Activated CD4-positive, alpha-beta T cell treated with anti-CD3 and anti-CD28 coated beads, Interleukin-2, amount 50 U/mL, for 4 hours (primary cell): ENCODE measurements at places on chromosomes 2 and 18.

DNA sequence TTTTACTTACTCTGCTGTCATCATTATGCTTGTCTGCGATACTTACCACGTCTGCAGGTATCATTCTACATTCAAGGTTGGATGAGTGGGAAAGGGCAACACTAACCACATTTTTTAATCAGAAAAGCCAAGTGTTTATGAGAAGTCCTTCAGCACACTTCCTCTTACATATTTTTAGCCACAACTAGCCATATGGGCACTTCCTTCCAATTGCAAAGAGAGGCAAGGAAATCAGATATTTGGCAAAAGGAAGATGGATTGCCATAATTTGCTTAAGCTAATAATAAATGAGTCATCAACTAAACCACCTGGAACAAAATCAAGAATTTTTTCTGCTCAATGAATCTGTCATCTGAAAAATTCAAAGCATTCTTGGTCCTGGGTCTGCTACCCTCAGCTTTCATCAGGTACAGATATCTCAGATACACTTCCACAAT is 16.7 kb upstream of the MRO start:
- DNase-seq = no peak

- no peak for DNase-seq
Observed at GRCh38 chr18:39057423-39058064, 1491.9 kb upstream of the CELF4 start.

DNA sequence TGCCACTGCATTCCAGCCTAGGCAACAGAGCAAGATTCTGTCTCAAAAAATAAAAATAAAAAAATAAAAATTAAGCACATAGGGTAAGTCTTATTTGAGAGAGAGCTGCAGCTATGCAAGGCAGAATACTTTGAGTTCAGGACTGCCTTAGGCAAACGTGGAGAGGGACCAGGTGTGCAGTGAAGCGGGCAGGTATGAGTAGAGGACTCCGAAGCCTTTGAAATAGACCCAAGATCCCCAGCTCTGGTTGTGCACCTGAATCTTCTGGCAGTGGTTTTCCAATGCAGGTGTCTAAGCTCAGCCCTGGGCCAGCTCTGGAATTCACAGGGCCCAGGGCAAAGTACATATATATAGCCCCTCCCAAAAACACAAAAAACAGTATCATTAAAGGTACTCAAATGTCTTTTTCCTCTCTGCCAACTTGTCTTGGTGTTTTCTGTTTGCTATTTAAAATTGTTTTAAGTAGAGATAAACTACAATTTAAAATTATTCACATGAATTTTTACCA is 21.2 kb downstream of the TGIF1 start:
- no peak for DNase-seq

GRCh38 chr2:68787356-68787755 is 52.7 kb downstream of the ARHGAP25 start:
- no peak for DNase-seq

GRCh38 chr2:223762853-223763252 is 74.5 kb downstream of the AP1S3 start:
- no peak for DNase-seq

DNA sequence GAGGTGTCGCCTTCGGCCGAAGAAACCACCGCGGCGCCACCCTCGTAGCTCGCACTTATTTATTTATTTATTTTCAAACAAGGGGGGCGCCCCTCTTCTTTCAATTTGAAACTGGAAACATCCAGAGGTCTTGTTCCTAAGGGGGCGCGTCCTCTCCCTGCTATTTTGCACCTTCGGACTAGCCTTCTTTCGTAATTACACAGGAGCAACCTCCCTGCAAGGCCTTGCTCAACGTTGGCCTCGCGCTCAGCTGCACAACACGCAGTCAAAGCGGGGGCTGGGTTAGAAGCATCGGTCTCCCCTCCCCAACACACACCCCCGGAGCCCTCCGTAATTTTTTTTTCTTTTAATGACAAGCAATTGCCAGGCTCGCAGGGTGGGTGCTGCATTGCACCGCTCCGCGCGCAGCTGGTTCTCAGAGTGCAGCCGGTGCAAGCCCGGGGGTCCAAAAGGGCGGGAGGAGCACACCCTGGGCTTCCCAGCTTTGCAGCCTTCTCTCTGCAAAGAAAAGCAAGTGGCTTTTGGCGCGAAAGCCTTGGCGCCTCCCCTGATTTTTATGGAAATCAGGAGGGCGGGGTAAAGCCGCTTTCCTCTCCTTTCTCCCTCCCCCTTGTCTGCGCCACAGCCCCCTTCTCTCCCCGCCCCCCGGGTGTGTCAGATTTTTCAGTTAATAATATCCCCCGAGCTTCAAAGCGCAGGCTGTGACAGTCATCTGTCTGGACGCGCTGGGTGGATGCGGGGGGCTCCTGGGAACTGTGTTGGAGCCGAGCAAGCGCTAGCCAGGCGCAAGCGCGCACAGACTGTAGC is at the start of gene MYCN:
TSS of gene MYCN (plus strand) at position 697 of the 807 bp plus-strand sequence. CDS start 1,515 bp downstream, outside the sequence.
- DNase-seq = no peak
